MG63 (cell line): ENCODE measurements at places on chromosomes 5 and 9. TPM values are rescaled to one million over a fixed set of nuclear protein-coding genes. Genes with fewer than 3 reads are reported as not detected.

The BTNL8 gene
- total RNA-seq = not detected in 2 replicates

DNA sequence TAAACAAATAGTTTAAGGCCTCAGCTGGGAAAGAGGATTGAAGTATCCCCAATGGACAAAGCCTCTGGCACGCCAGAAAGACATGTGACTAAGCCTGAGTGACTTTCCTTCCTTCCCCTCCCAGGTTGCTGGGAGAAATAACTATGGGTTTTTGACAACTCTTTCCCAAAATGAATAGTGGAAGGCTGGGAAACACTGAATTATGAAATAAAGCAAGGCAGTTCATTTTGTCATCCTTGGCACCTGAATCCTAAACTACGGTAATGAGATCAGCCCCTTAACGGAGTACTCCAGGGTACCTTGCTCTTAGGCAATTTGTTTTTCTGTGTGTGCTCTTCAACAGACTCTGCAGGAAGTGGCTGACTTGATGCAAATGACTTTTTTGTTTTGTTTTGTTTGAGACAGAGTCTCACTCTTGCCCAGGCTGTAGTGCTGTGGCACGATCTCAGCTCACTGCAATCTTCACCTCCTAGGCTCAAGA is 75.2 kb downstream of the LMNB1 start:
- DNase-seq = no peak

DNA sequence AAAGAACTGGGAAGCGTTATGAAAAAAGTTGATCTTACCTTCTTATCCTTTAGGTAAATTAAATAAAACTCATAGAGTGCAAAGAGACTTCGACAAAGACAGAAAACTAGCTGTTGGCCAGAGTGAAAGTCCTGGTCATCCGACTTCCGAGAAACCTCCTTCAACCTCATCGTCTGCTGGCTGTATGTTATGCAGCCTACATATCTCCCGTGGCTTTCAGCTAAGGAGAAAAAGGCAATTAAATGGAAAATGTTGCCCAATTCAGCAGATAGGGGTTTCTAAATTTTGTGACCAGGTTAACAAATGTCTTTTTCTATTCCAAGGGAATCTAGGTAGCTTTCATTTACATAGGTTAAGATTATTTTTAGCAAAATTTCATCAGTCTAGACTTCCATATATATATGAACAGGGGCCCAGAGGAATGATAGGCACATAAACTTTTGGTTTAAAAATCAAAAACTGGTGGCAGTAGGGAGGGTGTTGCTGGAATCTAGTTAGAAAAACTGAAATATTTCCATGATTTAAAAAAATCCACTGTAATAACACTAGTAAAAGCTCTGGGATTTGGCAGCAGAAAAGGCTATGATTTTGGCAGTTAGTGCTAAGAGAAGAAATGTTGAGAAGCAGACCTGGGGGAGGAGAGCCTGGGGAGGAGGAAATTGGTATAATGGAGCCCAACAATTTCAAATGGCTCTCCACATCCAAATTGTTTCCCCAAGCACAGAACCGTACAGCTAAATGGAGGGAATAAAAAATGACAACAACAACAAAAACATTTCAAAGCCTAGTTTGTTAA is 32.1 kb downstream of the RAI14 start:
- DNase-seq = no peak

The NUTM2F gene
- total RNA-seq = not detected in 2 replicates

GRCh38 chr9:137785704-137786161 is 91.8 kb upstream of the CACNA1B start:
- no peak for DNase-seq

The DNAH5 gene
- 1.3 and 1.6 TPM in 2 replicates for total RNA-seq
